ENCODE measurements at places on chromosomes 3 and 15.

DNA sequence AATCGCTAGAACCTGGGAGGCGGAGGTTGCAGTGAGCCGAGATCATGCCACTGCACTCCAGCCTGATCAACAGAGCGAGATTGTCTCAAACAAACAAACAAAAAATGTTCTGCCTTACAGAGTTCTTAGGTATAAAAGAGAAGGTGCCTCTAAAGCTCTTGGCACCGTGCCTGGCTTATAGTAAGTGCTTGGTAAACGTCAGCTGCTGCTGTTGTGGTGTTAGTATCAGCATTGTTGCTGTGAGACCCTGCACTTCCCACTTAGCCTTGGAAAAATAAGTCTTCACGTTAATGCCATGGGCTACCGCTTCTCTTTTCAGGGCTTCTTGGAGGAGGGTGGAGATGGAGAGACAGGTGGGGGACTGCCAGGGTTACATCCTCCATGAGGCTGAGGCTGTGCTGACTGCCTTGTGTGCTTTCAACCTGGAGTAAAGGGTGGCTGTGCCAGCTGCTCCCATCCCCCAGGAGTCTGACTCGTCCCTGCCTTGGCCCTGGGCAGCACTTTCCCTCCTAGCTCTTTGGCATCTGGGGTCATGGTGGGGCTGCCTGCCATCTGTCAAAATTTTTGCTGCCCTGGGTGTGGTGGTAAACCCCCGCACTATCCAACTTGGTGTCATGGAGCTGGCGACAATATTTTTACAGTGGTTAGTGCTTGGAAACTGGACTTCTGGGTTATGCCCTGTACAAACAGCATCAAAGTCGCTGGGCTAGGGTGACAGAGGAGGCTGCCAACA, 17.8 kb downstream of the FLNB start:
- DNase-seq, result no peak

DNA sequence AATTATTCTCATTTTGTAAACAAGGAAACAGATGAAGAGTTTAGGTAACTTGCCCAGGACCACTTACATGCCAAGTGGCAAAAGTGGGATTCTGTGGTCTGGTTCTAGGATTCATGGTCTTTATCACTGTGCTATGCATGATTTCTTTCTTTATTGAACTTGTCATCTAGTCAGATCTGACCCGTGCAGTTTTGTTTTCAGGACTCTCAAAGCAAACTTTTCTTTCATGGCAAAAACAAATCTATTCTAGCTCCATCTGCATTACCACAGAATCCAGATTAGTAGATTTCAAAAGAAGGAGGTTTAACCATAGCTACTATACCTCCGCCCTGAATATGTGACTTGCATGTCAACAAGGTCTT, 404.4 kb downstream of the PTPRG start:
- no peak for DNase-seq

DNA sequence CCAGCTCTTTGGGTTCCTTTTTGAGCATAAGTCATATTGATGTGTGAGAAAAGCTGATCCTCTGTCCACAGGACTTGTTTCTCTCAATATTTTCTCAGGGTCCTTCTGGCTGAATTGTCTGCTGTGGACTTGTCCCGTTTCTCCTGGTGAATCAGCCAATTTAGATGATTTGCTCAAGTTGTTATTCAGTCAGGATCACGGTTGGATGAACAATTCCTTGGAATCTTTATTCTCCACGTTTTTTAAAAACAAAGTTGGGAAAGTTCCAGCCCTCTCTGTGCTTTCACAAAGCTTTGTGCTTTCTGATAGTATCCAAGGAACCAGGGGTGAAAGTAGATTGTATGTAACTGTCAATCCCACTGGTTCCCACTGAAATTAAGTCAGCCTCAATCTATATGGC, 61.3 kb downstream of the LRRC3B start:
- no peak for DNase-seq

GRCh38 chr15:27955087-27955486, 144.0 kb downstream of the OCA2 start:
- DNase-seq, result no peak

GRCh38 chr15:57671636-57672035, 34.9 kb upstream of the POLR2M start:
- no peak for DNase-seq

DNA sequence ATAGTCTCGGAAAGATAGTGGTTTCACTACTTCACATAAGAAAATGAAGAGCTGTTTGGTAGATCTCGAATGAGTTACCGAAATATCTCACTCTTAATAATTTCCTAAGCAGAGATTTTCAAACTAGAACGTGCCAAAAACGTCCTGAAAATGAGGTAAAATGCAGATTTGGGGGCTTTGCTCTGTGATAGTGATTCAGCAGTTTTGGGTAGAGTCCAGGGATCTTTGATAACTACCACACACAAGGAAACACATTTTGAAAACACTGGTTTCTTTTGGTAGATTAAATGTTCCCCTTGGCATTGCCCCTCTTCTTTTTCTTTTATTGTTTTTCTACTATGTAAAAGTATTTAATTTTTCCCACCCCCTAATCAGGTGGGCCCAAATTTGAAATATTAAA, 125.9 kb downstream of the EBLN2 start:
- DNase-seq, result no peak

All from HS-27A (cell line).